Mesendoderm (in vitro differentiated cells): ENCODE measurements at places on chromosomes 12 and 14.
A peak's percentile ranks its signal among the peaks of the same experiment; 100 is the strongest.

DNA sequence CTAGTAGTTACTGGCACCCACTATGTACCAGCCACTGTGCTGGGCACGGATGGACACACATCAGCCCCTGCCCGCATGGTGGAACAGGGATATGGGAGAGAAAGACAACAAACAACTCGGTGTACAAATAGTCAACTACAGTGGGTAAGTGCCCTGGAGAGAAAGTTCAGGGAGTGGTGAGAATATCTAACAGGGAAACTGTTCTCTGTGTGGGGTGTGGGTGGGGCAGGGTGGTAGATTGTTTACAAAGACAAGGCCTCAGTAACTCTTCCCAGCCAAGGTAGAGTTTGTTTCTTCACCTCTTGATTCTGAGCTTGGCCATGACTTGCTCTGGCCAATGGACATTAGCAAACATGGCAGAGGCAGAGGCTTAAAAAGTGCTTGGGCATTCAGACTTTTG lies 12.9 kb upstream of the CLMN start:
- DNase-seq, result no peak

- no peak for DNase-seq
These were observed 15.4 kb downstream of the RIMBP2 start for GRCh38 chr12:130700492-130701401.

GRCh38 chr12:42482748-42483520 lies 106.6 kb downstream of the PRICKLE1 start:
- peak; percentile 82 for DNase-seq

DNA sequence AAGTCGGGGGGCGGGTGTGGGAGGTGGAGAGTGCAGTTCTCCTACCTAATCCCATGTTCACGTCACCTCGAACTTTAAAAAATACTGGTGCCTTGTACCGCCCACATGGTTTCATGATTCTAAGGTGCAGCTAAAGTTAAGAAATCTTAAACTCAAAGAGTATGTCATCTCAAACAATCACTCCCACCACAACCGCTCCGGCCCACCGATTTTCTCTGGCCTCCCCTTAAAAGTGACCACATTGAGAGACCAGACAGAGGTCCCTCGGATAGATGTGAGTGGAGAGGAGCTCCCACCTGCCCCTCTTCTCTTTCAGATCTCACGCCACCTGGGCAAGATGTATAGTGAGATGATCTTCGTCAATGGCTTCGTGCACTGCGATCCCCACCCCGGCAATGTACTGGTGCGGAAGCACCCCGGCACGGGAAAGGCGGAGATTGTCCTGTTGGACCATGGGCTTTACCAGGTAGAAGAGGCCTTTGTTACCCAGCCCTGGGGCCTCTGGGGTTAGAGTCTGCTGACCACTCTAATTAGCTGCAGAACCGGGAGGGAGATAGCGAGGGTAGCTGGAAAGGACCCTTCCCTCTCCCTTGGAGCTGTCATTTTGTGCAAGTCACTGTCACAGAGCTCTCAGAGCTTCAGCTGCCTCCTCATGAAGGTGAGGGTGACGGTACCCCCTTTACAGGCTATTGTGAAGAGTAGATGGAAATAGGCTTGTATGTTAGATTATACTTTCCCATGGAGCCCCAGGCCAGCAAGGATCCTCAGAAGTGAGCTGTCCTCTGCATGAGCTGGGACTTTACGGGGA lies 124.4 kb downstream of the ADCK1 start:
- no peak for DNase-seq

- DNase-seq, result peak; percentile 52
These were observed 305.5 kb upstream of the FKBP4 start for GRCh38 chr12:2489275-2489674.

DNA sequence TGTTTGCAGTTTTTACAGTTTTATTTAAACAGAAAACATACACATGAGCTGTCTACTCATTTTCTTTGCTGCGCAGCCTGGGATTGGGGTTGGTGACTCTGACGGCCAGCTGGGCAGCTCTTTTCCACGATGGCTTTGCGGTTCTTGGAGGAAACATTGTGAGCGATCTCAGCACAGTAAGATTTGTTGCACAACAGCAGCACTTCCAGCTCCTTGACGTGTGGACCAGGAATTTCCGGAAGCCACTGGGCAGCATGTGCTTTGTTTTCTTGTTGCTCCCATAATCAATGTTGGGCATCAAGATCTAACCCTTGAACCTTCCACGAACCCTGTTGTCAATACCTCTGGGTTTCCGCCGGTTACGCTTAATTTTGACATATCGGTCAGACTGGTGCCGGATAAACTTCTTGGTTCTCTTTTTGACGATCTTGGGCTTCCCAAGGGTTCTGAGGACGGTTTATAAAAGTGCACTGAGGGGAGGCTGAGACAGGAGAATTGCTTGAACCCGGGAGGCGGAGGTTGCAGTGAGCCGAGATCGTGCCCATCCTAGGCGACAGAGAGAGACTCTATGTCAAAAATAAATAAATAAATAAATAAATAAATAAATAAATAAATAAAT lies 21.8 kb downstream of the FKBP11 start:
- no peak for DNase-seq

- no peak for DNase-seq
These were observed 33.5 kb upstream of the KCNA5 start for GRCh38 chr12:5010151-5010550.

GRCh38 chr14:52951681-52952554 lies 1.1 kb upstream of the FERMT2 start:
- peak; percentile 92 for DNase-seq

DNA sequence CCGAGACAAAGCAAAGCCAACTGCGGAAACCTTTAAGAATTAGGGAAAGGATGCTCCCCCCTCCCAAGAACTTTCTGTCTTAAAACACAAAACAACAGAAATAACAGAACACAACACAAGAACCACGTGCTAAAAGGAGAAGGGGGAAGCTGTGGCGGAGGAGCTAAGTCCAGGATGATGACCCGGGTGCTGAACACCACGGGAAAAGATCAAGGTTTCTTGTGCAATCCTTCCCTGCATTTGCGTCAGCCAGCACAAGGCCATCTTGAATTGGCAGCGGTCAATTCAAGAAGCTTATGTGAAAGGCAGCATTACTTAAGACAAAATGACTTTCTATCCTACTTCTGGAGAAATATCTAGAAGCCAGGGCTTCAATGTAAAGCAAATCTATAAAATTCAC lies 11.0 kb upstream of the CREBL2 start:
- no peak for DNase-seq

GRCh38 chr14:93381644-93382043 lies 34.7 kb downstream of the COX8C start:
- DNase-seq, result peak; percentile 19

DNA sequence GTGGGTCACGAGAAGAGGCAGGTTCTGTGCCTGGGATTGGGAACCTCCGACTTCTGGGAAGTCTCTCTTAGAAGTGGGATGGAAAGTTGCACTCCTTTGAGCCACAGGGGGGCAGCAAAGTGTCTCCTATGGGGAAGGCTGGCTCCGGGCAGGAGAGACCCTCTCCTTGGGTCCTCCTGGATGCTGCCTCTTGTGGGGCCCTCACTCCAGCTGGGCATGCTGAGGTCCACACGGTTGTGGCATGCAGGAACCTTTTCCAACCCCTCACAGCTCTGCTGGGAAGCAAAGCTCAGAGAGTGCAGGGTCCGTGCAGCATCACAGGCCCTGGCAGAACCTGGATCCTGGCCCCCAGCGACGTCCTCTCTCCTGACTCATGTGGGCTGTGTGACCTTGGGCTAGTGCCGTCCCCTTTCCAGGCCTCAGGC lies 17.4 kb downstream of the SDSL start:
- peak; percentile 78 for DNase-seq

DNA sequence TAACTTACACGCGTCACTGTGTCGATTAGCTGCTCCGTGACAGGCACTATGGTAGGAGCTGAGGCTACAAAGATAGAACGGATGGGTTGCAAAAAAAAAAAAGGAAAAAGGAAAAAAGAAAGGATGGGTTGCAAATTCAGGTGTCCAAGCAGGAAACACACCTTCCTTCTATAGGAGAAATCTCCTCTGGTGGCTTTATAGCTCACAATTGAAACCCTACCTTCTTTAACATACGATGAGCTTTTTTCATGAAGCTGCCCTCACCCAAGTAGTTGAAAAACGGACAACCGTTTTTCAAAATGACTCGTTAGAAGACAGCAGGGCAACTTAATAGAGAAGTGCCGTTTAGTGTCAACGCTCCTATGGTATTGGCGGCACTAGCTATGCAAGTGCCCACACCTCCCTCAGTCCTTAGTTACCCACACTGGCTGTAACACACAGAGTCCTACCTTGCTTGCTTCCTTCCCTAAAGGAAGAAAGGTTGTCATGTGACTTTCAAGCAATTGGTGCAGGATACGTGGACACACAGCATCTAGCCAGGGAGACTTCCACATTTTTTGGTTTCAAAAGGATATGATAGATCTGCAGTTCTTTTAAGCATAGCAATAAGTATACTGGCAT lies 682 bp upstream of the TRIP11 start:
- peak; percentile 62 for DNase-seq

DNA sequence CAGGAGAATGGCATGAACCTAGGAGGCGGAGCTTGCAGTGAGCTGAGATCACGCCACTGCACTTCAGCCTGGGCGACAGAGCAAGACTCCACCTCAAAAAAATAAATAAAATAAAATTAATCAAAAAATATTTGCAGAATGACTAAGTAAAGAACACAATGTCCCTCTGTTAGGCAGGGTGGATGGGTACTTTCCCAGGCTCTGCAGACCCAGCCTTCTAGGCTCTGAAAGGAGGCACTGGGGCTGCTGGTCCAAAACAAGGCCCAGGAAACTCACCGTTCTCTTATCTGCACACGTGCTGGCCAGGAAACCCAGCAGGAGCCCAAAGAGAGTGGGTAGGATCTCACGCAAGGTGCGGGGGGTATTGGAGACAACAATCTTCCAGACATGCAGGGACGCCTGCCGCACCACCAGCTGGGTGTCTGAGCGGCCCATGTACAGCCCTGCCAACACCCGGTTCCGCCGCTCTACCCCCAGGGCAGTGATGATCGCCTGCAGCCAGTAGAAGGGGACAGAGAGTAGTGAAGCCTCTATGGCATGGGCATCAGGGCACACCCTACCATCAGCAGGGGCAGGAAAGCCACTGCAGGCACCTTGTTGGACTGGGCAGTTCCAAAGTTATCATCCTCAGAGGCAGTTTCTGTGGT lies 25.8 kb upstream of the RAB35 start:
- DNase-seq, result no peak

GRCh38 chr12:92784356-92784755 lies 81.6 kb downstream of the PLEKHG7 start:
- no peak for DNase-seq

DNA sequence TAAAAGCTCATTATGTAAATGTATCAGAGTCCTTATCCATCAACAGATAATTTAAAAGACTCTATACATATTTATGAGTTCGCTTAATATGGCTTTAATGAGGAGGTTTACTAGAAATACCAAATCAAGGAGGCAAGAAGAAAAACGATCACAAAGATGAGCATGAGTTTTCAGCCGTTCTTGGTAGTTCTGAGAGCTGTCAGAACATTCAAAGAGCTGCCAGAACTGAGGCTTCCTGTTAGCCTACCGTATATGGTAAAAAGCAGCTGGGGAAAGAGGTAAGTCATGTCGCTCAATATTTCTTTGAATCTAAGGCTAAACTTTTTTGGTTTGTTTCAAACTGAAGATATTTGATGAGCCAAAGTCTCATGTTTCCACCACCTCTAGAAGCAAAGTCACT lies 115.3 kb upstream of the PLXNC1 start:
- no peak for DNase-seq

GRCh38 chr14:51318813-51319597 lies 79.0 kb downstream of the TMX1 start:
- DNase-seq, result peak; percentile 18

DNA sequence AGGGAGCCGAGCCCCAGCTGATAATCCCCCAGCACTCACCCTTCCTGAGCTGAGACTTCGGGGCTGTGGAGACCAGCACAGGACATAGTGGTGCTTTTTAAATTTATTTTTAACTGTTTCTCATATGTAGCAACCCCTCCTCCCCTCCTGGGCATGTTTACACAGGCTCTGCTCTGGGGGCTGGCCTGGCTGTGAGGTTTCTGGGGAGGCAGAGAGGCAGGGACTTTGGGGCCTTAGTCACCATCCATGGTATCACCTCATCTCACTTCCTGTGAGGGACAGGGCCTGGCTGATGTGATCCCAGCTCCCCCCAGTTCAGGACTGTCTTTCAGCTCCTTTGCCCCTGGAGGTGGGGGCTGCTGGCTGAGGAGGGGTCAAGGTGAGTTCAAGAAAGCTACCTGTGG lies 20.4 kb downstream of the VASH1 start:
- DNase-seq, result no peak

DNA sequence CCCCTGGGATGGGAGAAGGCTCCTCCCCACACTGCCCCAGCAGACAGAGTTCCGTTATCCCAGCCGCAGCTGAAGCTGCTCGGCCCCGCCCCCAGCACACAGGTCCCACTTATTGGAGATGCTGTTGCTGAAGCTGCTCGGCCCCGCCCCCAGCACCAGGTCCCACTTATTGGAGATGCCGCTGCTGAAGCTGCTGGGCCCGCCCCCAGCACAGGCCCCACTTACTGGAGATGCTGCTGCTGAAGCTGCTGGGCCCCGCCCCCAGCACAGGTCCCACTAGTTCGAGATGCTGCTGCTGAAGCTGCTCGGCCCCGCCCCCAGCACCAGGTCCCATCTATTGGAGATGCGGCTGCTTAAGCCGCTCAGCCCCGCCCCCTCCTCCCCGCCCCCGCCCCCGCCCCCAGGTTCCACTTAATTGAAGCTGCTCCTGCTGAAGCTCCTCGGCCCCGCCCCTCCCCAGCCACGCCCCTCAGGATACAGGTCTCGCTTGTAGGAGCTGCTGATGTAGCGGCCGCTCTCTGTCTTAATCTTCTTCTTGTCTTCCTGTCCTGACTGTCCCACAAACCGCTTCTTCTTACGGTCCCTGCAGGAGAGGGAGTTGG lies 12.0 kb downstream of the CFAP73 start:
- peak; percentile 99 for DNase-seq

DNA sequence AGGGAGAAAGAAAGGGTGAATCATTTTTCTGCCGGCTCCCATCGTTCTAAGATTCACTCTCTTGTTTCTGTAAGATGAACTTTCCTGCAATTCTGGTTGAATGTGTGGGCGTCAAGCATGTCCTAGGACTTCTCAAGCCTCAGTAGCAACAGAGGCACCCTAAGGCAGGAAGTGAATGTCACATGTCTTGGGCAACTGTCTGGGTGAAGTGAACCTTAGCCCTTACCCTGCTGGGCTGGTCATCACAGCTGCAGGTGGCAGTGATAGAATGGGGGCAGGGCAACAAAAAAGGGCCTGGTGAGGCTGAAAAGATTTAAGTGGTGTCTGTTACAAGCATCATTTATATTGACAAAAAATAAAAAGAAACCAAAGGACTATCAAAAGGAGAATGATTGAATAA lies 45.9 kb upstream of the CAND1 start:
- DNase-seq, result no peak

GRCh38 chr12:132510746-132511477 lies 21.0 kb downstream of the FBRSL1 start:
- no peak for DNase-seq

DNA sequence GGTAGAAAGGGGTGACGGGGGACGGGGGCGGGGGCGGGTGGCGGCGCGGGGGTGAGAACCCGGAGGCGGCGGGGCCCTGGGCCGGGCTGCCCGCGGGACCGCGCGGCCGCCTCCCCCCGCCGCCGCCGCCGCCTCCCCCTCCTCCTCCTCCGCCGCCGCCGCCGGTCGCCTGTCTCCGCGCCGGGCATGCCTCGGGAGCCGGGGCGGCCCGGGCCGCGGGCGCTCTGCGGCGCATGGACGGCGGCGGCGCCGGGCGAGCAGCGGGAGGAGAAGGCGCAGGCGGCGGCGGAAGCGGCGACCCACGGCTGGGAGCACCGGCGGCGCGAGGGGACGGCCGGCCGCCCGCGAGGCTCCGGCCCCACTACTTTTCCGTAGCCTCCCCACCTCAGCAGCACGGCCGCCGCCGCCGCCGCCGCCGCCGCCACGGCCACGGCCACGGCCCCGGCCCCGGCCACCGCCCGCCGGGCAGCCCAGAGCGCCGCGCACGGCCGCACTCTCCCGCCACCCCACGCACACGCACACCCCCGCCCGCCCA lies at the start of gene NPAS3:
TSS of gene NPAS3 (plus strand) at position 161 of the 535 bp plus-strand sequence.
- no peak for DNase-seq
